ENCODE measurements at places on chromosomes 16 and 17. TPM values are rescaled to one million over a fixed set of nuclear protein-coding genes. Genes with fewer than 3 reads are reported as not detected.

The ACD gene
- total RNA-seq, result 51.7 TPM

The DPEP1 gene
- 0.93 TPM for total RNA-seq

The TBC1D3E gene
- not detected for total RNA-seq

The TBX2 gene
- not detected for total RNA-seq

GRCh38 chr16:81604960-81605383 lies 160.4 kb downstream of the CMIP start:
- H3K4me3 ChIP-seq, result no peak overlapping the region
- H3K4me1 ChIP-seq, result no peaks in the 10 kb centered on the region
- H3K36me3 ChIP-seq, result no peaks in the 10 kb centered on the region
- no peak for DNase-seq
- no peaks in the 10 kb centered on the region for H3K27me3 ChIP-seq

DNA sequence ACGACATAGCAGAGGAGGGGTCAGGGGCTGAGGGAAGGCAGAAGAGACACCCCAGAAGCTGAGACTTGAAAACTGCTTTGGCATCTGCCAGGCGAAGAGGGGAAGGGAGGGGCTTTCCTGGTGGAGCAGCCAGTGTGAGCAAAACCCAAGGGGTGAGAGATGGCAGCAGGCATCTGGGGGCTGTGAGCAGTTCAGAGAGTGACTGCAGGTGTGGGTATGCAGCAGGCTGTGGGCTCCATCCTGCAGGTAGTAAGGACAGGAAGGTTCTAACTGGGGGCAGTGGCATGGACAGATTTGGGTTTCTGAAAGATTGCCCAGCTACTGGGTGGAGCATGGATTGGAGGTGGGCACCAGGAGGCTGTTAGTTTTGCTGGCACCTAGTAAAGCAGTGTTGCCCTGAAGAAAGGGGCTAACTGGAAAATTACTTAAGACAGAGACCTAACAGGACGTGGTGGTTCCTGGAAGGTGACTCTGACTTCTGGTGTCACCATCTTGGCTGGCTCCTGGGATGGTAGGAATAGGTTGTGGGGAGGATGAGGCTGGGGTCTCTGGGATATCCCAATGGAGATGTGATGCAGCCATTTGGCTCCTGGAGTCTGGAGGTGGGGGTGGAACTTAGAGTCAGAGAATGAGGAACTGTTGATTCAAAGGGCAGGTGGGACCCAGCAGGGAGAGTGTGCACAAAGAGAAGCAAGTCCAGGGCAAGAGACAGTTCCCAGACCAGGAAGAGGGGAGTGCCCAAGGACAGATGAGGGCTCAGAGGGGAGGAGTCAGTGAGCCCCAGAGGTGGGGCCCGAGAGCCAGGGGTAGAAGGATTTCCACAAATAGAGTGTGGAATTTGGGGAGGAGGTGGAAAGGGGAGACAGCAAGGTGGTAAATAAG lies 11.2 kb downstream of the BCL7C start:
- H3K27me3 ChIP-seq, result no peaks in the 10 kb centered on the region
- H3K36me3 ChIP-seq, result no peaks in the 10 kb centered on the region
- DNase-seq, result no peak
- no peaks in the 10 kb centered on the region for H3K4me1 ChIP-seq
- H3K27ac ChIP-seq, result no peak overlapping the region

DNA sequence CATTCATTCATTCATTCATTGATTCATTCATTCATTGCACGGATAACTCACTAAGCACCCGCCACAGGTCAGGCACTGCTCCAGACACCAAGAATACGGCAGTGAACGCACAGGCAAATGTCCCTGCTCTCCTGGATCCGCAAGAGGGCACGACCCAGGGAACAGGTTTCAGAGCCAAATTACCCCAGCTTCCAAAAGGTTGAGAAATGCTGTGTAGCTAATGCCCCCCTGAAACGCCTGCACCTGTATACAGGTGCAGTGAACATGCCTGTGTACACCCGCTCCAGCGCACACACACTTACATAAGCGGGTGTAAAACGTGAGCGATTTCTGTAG lies 9.6 kb upstream of the UBE2I start:
- DNase-seq, result no peak
- no peaks in the 10 kb centered on the region for H3K27me3 ChIP-seq
- peaks cover 21% of the 10 kb centered on the region for H3K4me1 ChIP-seq
- H3K36me3 ChIP-seq, result no peaks in the 10 kb centered on the region
- no peak overlapping the region for H3K27ac ChIP-seq

GRCh38 chr17:4610162-4610561 lies 25.8 kb downstream of the SMTNL2 start:
- H3K4me1 ChIP-seq, result no peaks in the 10 kb centered on the region
- H3K4me3 ChIP-seq, result no peak overlapping the region
- H3K27ac ChIP-seq, result no peak overlapping the region
- H3K27me3 ChIP-seq, result no peaks in the 10 kb centered on the region
- DNase-seq, result no peak
- H3K36me3 ChIP-seq, result no peaks in the 10 kb centered on the region

GRCh38 chr17:12505866-12506265 lies 159.8 kb upstream of the MYOCD start:
- no peaks in the 10 kb centered on the region for H3K27me3 ChIP-seq
- H3K4me1 ChIP-seq, result no peaks in the 10 kb centered on the region
- no peak for DNase-seq
- no peak overlapping the region for H3K4me3 ChIP-seq
- no peak overlapping the region for H3K27ac ChIP-seq
